ENCODE measurements at places on chromosomes 2 and 18. TPM values are rescaled to one million over a fixed set of nuclear protein-coding genes. Genes with fewer than 3 reads are reported as not detected.
A peak's percentile ranks its signal among the peaks of the same experiment; 100 is the strongest.

Gene MEX3C
- total RNA-seq: 60.2 TPM

Gene RIT2
- not detected for total RNA-seq

Gene ATP9B
- total RNA-seq: 17.9 TPM

Gene RAB11FIP5
- 13.7 TPM for total RNA-seq

Gene GLB1L
- 6.9 TPM for total RNA-seq

Gene CIB4
- total RNA-seq: not detected

DNA sequence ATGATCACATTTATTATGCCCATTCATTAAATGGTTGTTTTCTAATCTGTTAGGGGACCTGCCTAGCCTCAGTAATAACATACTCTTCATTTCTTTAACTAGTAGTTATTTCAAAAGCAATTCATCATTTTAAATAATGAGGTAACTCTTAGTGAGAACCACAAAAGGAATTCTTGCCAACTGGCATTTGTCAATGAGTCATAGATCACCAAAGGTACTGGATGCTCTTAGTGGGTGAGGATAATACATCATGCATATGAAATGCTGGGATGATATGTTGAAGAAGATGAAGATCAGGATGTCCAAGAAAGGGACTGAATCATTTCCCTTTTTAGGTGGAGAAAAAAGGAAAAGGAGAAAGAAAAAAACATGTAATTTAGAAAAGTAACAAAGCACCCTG, 826.2 kb upstream of the DDX18 start:
- no peak for DNase-seq

- no peak for DNase-seq
Observed at GRCh38 chr2:226333388-226333787, 466.2 kb downstream of the IRS1 start.

DNA sequence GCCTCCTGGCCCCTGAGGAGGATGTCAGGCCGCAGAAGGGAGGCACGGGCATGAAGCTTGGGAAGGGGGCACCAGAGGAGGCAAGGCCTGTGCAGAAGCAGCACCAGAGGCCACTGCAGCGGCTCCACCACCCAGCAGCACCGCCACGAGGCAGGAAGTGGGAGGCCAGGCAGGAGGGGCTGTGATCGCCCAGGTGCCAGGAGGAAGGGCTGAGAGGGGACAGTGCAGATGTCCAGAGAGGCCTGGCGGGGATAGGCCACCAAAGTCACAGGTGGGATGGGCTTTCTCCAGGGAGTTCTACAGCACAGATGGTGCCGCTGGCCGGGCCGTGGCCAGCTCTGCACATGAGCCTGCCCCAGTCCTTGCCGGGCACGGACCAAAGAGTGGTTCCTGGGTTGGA, 6.0 kb upstream of the ALPI start:
- DNase-seq: no peak

DNA sequence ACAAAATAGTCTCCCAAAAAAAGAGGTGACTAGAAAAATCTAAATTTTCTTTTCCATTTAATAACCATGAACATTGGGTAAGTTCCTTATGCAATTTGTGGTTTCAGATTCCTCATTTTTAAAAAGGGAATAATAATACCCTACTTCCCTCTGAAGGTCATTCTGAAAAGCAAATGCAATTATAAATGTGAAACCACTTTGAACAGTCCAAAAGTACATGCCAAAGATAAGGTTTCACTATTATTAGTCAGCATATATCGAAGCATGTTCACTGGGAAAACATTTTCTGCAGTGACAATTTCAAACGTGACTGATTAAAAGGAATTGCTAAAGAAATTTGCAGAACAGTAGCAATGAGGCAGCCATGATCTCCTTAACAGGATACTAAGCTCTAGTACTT, 100.1 kb upstream of the RNF152 start:
- peak; percentile 44 for DNase-seq

DNA sequence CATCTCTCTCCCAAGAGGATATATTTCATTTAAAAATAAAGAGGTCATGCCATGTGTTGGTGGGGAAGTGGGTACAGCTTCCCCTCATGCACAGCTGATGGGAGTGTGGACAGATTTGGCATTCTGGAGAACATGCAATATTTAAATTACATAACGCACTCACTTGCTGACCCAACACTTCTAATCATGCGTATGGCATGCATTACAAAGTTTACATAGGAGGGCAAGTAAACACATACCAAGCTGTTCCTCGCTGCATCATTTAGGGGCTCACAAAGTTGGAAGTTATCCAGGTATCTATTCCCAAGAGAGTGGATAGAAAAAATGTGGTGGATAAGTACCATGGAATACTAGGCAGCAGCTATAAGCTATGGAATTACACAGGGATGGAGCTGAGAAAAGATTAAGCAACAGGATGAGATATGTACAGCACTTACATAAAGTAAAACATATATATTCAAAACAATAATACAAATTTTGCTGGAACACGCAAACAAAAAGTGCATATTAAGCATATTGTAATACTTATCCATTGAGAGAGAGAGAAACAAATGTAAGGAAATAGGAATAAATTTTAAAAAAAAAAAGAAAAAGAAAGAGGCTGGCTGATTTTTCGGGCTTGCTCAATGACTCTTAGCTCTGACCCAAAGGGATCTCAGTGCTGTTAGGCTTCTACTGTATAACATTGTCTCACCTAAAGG, 11.0 kb downstream of the CYP1B1 start:
- no peak for DNase-seq

DNA sequence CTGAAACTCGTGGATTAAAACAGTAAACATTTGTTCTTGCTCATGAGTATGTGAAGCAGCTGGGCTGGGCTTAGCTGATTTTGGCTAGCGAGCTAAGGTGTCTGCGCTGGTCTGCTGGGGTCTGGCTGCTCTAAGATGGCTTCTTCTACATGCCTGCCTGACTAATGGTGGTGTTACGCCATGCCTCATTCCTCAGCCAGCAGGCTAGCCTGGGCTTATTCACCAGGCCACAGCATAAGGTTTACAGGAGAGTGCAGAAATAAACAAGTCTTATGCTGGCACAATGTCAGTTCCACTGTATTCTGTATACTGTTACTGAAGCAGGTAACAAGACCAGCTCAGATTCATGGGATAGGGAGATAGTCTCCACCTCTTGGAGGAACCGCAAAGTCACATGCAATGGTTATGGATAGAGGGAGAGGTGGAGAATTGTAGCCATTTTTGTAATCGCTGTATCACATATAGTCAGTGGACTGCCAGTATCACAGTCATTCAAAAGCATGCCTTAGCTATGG, 80.0 kb downstream of the RHBDD1 start:
- no peak for DNase-seq

DNA sequence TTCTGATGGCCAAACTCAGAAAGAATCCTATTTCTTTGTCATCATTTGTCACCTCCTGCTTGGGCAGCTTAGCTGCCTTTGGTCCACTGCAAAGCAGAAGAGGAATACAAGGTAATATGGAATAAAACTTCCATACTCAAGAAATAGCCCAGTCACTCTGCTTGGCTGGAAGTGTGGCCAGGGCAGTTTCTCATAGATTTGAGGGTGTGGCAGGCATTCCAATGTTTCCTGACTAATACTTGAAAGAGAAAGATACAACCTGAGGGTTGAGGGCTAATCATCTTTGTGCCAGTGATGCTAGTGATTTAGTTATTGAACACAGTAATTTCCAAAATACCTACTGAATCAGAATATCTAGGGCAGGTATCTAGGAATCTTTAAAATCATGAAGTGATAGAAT, 83.1 kb downstream of the FAM161A start:
- DNase-seq: no peak

DNA sequence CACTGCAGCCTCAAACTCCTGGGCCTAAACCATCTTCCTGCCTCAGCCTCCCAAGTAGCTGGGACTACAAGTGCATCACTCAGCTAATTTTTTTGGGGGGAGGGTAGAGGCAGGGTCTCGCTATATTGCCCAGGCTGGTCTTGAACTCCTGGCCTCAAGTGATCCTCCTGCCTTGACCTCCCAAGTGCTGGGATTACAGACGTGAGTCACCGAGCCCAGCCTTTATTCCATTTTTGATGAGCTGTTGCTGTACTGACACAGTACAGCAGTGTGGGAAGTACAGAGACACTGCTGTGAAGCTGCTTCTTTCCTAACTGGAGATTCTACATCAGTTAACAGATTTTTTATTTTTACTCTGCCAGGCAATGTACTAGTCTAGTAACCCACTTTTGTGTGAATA, 18.8 kb downstream of the PTRHD1 start:
- no peak for DNase-seq

DNA sequence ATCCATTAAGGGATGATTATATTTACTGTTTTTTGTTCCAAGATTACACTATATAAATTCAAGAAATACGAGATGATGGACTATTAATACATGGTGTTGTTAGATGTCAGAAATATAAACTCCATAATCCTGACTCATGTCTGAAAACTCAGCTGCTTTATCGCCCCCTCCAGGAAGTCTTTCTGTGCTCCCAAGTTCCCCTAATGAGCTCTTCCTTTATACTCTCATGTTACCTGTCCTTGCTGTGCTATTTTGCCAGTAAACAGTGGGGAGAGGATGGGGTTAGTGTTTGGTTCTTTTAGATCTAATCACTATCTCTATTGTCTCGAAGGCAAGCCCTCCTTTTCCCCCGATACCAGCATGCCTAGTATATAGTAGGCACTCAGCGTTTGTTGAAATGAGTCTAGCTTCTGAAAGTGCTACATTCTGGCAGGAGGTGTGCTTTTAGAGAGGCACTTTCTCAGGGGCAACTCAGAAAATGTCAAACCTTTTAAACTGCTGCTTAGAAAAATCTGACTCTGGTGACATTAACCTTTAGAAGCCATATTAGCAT, 21.4 kb upstream of the BARD1 start:
- DNase-seq: peak; percentile 18

DNA sequence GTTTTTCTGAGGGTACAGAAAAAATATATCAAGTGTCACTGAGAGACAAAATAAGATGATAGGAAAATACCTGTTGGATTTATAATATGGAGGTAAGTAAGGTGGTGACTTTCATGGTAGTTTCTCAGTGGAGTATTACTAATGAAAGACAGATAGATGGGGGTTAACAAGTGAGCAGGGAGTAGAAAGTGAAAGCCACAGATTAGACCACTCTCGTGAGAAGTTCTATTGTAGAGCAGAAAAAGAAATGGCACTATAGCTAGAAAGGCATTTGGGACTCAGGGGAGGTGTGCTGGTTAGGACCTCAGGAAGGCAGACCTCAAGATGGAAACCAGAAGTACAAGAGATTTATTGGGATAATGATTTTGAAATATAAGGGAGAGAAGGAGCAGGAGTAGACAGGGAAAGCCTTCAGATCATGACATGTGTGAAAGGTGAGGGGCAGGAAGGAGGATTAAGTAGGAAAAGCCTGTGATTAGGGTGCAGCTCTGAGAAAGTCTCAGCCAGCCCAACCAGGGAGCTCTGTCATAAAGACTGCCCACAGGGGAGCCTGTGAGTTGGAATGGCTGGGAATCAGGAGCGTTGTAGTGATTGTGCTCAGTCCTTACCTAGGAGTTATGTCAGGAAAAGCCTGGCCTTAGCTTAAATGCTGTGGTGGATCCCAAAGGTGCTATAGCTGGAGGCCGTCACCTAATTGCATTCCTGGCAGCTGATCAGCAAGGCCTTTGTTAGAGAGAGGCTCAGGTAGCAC, 198.1 kb downstream of the IKZF2 start:
- no peak for DNase-seq

DNA sequence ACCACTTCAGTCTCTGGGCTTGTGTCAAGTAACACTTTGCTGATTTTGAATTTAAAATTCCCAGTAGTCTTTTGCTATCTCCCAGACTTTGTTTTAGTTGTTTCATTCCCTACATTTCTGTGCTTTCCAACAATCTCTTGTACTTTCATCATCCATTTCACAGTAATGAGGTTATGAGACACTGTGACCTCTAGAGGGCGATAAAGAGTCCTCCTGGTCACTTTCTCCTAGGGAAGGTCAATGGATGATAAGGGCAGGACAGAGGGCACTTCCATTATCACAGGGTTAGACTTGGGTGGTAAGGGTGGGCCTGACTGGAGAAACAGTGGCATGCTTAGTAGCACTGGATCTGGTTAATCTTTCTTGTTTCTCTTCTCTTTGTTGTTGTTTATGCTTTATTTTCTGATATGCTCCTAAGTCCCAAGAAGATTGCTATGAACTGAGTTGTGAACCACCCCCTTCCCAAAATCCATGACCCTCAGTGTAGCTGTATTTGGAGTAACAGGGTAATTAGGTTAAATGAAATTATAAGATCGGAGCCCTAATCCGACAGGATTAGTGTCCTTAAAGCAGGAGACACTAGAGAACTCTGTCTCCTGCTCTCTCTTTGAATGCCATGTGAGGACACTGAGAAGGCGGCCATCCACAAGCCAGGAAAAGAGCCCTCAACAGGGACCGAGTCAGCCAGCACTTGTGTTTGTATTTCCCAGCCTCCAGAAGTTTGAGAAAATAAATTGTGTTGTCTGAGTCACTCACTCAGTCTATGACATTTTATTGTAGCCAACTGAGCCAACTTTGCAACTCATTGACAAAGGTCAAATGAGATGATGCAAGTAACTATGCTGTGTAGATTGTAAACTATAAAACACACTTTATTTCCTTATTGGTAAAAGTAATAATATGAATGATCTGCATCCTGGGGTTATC, 779.2 kb downstream of the CNTNAP5 start:
- DNase-seq: peak; percentile 49

GRCh38 chr2:171512683-171513195, 9.5 kb upstream of the CYBRD1 start:
- DNase-seq: no peak

DNA sequence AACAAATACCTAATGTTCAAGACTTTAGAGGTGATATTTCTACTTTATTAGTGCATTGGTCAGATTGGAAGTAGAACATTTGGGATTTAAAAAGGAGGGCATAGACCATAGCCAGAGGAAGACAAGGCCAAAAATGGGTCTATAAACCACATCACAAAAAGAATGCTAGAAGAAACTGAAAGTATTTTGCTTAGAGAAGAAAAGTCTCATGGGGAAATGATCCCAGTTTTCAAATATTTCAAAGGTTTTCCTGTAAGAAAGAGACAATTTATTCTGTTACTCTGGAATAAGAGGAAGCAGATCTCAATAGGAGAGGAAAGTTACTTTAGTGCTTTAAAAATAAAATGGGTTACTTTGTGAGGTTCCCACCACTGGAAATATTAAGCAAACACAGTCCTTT, 341.4 kb downstream of the TNS1 start:
- no peak for DNase-seq

- DNase-seq: no peak
Observed at GRCh38 chr2:67883316-67884087, 179.3 kb downstream of the C1D start.

DNA sequence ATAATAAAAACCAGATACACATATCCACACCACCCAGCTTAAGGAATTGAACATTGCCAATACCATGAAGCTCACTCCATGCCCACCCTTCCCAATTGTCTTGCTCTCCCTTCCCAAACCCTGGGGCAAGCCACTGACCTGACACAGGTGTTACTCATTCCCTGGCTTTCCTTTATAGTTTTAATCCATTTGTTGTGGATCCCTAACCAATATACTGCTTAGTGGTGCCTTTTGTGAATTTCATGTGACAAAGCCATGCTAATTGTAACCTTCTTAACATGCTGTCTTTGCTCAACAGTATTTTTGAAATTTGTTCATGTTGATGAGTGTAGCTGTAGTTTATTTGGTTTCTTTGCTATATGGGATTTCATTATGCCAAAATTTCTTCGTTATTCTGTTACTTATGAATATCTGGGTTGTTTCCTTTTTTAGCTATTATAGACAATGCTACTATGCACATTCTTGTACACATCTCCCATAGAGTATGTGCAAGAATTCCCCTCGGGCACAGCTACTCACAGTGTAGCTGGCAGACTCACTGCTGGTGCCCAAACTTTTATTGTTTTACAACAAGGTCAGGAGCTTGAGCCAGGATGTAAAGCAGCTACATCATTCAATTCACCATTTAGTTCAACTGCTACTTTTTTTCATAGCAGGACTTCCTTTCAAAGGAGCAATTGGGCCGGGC, 90.8 kb upstream of the ATL2 start:
- DNase-seq: no peak

- DNase-seq: no peak
Observed at GRCh38 chr2:55428258-55428657, 8.6 kb upstream of the CCDC88A start.

All from A673 (cell line).